Motor neuron (in vitro differentiated cells): ENCODE measurements at places on chromosomes 13 and 19. TPM values are rescaled to one million over a fixed set of nuclear protein-coding genes. Genes with fewer than 3 reads are reported as not detected.

DNA sequence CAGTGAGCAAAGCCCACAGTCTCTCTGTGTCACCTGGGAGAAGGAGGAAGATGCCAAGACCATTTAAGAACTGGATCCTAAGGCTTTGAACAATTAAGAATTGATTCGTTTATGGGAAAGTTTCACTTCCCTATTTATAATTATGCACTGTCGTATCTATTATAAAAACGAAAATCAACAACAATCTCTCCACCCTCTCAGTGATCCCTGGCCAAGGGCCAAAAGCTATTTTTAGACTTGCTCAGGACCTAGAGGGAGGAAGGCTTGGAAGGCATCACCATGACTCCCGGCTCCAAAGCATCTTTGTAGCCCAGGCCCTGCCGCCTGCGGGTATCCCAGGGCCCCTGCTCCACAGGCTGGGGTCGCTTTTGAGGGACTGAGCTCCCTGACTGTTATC lies 1.3 kb downstream of the RHPN2 start:
- no peak for ATAC-seq

GRCh38 chr13:74646091-74646490 lies 511.9 kb upstream of the KLF12 start:
- ATAC-seq, result no peak

GRCh38 chr19:46728693-46729339 lies 11.9 kb upstream of the PRKD2 start:
- ATAC-seq, result peak; percentile 49

DNA sequence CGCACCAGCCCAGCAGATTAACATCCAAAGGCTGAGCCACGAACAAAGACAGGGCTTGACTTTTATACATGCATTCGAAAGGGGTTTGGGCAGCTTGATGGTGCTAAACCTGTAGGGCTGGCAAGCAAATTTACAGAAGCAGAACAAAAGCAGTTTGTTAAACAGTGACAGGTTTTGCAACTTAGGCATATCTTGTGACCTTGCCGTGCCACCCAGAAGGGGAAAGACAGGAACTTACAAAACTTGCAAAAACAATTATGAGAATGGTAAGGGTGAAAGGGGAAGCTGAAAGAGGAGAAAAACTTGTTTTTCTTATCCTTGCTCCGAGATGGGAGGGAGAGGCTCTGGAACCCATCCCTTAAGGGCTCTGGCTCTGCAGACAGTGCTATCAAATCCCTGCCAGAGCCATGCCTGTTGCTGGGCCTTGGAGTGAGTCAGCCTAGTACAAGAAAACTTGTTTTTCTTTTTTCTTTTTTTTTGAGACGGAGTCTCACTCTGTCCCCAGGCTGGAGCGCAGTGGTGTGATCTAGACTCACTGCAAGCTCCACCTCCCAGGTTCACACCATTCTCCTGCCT lies 1325.2 kb upstream of the PRR20A start:
- ATAC-seq, result no peak

- no peak for ATAC-seq
These were observed 1437.9 kb downstream of the EFNB2 start for GRCh38 chr13:105097521-105097920.

- ATAC-seq, result no peak
These were observed 41.3 kb downstream of the ARHGEF7 start for GRCh38 chr13:111156421-111156820.

DNA sequence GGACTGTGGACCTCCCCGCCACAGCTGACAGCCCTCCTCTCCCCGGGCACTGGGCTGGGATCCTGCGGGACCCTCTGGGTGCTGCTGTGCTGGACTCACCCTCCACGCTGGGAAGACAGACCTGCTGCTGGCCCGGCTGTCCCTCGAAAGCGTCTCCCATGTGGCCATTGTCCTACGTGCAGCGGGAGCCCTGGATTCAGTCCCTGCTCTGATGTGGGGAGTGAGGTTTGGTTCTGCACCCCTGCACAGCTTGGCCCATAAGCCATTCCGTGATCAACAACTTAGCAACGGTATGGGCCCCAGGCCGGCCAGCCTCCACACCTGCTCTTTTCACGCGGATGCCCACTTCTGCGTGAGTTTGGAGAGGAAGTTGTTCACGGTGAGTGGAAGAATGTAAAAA lies 195.2 kb downstream of the TEX29 start:
- ATAC-seq, result no peak

DNA sequence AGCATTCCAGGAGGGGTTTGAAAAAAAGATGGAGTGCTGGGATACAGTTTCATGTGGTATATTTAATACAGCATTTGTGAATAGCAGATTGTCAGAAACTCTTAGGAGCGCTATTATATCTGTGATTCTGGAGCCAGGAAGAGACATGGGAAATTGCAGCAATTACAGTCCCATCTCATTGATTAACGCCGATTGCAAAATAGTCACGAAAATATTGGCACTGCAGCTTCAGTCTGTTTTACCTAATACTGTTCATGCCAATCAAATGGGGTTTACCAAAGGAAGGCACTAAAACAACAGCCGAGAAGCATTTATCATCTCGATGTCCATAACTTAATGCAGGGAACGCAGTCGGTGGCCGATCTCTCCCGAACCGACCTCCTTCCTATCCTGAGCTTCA lies 295.8 kb downstream of the TEX29 start:
- ATAC-seq, result no peak

DNA sequence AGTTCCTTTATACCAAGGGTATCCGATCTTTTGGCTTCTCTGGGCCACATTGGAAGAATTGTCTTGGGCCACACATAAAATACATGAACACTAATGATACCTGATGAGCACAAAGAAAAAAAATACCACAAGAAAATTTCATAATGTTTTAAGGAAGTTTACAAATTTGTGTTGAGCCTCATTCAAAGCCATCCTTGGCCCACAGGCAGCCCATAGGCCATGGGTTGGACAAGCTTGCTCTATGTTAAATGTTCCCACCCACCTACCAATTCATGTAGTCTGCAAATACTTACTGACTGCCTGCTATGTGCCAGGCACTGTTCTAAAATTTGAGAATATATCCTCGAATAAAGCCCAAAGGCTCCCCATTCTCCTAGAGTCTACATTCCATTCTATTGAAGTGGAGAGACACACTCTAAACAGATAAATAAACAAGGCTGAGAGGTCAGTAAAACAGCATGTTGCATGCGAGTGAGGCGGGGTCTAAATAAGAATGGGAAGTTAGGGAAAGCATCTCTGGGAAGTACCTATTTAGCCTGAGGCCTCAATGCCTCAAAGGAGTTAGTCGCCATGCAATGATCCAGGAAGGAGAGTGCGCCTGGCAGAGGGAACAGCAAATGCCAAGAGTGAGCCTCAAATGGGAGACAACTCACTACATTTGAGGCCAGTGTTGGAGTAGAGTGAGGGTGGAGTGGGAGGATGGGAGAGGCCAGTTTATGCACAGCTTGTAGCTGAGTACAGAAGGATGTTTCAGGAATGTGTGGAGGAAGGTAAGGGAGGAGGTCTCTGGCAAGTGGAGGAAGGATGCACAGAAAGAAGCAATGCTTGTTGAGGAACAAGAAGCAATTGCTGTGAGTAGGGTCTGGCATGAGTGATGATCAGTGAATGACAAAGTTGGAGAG lies 52.5 kb upstream of the CLDN10 start:
- ATAC-seq, result peak; percentile 24

- no peak for ATAC-seq
These were observed 1151.9 kb downstream of the SLITRK5 start for GRCh38 chr13:88823114-88823513.

- no peak for ATAC-seq
These were observed 20.1 kb downstream of the PCCA start for GRCh38 chr13:100108913-100109507.

DNA sequence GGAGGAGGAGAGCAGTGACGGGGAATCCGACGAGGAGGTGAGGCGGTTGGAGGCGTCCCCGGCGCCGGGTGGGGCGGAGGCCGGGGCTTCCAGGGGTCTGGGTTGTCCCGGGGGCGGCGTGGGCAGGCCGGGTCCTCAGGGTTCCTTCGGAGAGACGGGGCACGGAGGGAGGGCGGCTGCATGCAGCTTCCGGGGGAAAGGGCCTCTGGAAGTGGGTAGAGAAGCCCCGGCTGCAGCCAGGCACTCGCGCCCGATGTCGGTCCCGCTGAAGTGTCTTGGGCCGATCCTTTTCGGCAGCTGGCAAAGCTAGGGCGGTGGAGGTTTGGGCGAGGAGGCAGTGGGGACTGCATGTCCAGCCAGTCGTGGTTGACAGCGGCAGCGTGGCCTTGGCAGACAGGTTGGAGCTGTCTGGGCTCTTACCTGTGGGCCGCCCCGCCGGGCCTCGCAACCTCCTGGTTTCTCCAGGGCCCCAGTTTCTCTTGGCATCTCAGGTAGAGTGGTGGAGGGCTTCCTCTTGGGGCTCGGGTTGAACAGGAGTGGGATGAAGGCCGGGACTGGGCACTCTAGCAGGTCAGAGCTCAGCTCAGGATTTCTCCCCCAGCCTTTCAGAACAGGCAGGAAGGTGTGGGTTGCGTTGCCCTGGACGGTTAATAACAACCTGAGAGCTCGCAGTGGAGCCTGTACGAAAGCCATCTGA lies 690 bp downstream of the KMT2B start:
- ATAC-seq, result no peak

GRCh38 chr19:31501427-31502195 lies 152.4 kb upstream of the TSHZ3 start:
- no peak for ATAC-seq

DNA sequence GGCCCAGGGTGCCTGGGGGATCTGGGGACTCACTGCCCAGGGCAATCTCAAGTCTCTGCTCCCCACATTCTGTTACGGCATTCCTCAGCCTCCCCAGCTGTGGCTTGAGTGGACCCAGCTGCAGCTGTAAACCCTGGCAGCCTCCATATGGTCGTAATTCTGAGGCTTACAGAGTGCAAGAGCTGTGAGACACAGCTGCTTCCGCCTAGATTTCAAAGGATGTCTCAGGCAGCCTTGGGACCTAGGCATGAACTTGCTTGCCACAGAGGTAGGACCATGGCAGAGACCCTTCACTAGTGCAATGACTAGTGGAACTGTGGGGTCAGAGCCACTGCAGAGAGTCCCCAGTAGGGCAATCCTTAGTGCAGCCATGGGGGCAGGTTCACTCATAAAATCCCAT lies 297.5 kb downstream of the ENOX1 start:
- ATAC-seq, result no peak

GRCh38 chr13:59538512-59538911 lies 625.2 kb downstream of the DIAPH3 start:
- no peak for ATAC-seq

DNA sequence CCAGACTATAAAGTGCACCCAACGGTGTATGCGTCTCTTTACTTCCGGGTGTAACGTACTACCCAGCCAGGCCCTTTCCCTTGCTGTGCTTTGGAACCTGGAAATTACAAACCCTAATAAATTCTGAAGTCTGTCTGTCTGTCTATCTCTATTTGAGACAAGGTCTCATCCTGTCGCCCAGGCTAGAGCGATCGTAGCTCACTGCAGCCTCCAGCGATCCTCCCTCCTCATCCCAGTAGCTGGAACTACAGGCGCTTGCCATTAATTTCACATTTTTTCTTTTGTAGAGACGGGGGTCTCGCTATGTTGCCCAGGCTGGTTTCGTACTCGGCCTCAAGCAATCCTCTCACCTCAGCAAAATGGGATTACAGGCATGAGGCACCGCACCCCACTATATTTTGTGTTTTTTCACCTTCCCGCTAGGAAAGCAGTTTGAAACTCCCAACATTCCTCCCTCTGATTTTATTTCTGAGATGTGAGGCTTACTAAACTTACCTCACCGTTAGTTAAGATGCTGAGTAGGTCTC lies 469 bp upstream of the RNF6 start:
- peak; percentile 7 for ATAC-seq

DNA sequence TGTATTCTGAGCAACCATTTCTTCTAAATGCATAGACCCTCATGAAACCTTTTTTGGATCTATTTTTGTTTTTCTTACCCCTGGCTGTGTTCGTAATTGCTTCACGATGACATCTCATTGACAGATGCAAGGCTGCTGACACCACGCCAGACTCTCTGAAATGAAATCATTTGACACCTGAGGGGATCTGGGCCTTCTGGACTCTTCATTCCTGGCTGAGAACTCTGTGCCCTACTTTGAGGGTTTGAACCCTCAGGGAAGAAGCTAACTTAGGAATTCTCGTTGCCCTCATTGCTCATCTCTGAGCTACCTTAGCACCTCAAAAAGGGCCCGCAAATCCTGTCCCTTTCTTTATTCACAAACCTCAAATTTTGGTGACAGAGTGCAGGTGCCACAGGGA lies 40.5 kb upstream of the NBEA start:
- no peak for ATAC-seq

Gene FCAR
- total RNA-seq, result not detected in 2 replicates

Gene COX6B2
- total RNA-seq, result 0.71 and 0.87 TPM in 2 replicates

Gene KIR2DL1
- not detected in 2 replicates for total RNA-seq

Gene THSD8
- total RNA-seq, result 0.71 TPM in 1 of 2 replicates, not detected in the other
